ENCODE measurements at places on chromosomes 2 and 18.
A peak's percentile ranks its signal among the peaks of the same experiment; 100 is the strongest.

DNA sequence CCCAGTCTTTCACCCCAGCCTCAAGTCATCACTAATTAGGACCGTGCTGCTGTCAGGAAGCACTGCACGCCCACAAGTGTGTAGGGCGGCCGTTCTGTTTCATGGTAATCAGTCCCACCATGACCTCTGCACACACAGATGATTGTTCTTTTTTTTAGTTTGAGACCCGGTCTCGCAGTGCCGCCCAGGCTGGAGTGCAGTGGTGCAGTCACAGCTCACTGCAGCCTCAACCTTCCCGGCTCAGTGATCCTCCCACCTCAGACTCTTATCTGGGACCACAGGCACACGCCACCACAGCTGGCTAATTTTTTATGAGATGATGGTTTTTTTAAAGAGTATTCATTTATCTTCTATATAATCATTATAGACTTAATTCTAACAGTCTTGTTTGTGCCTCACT lies 1.8 kb upstream of the IAH1 start:
- no peak for DNase-seq

DNA sequence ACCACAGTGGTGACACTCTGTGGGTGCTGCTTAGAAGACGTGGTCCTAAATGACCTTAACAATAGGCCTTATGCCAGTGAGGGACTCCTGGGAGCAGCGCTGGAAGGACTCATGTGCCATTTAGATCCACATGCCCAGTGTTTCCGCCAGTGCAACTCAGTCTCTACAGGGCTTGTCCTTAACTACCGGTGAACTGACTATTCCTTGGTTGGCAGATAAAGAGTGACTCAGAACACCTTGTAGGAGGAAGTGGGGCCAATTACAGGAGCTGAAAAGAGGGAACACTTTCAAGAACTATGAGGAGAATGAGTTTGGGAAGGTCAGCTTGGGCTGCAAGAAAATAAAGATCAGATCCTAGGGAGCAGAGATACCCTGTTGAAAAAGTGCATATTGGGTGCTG lies 1.8 kb upstream of the CDK5R2 start:
- DNase-seq = no peak

DNA sequence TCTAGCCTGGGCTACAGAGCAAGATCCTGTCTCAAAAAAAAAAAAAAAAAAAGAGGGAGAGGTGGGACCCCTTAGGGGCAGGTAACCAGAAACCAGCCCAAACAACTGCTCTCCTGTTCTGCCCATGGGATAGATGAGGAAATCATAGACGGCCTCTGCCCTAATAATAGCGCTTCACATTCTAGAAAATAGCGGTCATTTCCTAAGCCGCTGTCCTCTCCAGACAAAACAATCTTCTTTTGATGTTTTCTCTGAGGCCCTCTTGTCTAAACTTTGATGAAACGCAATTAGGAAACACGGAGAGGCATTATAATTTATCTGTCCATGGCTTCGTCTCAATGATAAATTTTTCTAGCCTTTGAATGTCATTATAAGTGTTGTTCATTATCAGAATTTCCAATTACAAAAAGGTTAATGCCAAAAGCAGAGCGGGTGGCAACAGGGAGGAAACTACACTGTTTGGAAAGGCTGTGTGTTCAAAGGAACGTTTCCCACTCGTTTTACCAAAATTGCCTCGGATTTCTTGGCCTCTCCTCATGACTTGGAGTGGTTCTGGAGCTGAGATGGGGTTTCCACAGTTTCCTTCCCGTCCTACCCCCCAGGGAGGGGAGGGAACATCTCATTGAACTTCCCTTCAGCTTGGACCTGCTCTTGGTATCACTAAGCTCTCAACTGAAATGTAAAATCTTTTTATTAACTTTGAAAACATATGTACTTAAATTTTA lies 151.6 kb upstream of the ZNF236 start:
- no peak for DNase-seq

GRCh38 chr2:64453770-64454385 lies at the start of gene LGALSL:
Gene LGALSL (plus strand): TSS chr2:64454162. CDS start chr2:64454546, 384 bp downstream.
- peak; percentile 50 for DNase-seq

DNA sequence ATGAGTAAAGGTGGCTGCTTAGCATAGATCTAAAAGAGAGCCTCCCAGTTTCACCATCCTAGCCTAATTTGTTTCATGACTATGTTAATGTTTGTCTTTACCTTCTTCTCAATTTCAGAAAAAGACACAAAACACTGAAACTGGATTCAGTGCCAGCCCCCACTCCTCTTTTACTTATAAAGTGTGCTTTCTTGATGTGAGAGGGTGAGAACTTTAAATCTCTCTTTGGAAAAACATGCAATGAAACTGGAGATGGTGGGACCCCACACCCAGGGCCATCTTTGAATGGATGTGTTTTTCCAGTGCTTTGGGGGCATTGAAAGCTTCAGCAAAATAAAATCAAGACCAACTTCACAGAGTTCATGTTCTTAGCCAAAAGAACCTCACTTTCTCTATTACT lies 185.9 kb downstream of the CYRIA start:
- DNase-seq = no peak

DNA sequence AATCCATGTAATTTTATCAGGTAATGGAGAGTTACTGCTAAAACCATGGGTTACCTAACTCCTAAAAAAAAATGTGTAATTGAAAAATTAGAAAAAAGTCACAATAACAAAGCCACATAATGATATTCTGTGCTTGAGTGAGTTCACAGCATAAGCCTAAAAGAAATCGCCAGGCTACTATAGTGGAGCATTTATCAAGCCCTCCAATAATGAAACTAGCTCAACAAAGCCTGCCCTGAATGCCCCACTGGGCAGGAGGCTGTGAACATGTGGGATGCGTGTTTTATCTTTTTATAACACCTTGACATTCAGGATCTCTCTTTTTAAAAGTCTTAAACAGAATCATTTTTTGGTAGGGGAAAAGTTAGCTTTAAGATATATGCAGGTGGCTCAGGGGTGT lies 86.3 kb downstream of the KCTD18 start:
- no peak for DNase-seq

DNA sequence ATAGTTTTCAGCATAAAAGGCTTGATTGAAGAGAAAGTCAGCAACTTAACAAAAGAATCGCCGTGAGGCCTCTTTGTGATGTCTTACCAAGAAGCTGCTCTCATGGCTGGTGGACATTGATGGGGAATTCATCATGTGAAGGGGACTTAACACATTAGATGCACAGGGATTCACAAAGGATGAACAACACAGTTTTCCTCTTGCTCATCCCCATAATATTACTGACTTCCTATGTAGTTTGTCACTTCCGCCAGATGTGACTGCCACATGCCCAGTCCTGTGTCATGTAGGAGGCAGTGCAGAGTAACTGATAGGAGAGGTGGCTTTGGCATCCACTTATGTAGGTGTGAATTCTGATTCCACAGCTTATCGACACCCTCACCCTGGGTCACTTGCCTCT lies 232.6 kb upstream of the LYPD1 start:
- no peak for DNase-seq

GRCh38 chr18:60146220-60146960 lies 226.2 kb downstream of the MC4R start:
- peak; percentile 64 for DNase-seq

DNA sequence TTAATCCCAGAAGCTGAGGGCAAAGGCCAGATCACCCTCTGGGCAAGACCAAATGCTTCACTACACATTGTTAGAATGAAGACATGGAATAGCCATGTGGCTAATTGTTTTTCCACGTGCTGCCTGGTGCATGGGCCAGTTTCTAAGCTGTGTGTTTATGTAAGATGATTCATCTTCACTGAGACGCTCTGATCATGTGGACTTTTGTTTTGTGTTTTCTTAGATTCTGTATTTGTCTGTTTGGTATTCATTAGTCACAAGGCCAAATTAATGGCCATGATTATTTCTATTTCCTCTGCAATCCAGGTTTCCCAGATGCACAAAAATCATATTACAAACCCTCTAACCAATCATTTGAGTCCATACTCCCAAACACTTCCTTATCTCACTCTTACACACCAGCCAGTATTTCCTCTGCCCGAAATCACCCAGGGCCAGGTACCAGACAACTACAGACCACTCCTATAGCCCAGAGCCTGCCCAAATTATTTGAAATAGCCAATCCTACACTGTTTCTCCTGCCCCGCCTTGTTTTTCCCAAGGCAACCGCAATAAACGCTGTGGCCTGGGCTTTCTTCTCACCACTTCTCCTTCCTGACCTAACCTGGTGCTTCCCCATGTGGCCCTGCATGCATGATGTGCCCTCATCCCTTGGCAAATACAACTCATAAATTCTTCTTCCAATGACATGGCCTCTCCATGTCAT lies 94.2 kb upstream of the SP3 start:
- DNase-seq = no peak

- no peak for DNase-seq
Measured at GRCh38 chr2:237567276-237568029, 1.1 kb downstream of the PRLH start.

Data from stimulated activated naive B cell treated with anti-CD40 and anti-IgM and Interleukin-4, amounts not matched to agents 10 μg/mL and 1 μg/mL and 100 μg/mL, for 72 hours (primary cell).